Stimulated activated CD4-positive, alpha-beta T cell treated with anti-CD3 and anti-CD28 coated beads, Interleukin-1b, Interleukin-23, amount 100 ng/mL, for 1 hour (primary cell): ENCODE measurements at places on chromosomes 4 and X.

GRCh38 chrX:52811065-52811625, at the start of gene XAGE5:
TSS of gene XAGE5 (plus strand) at chrX:52811287. CDS start at chrX:52812567, 1,280 bp downstream.
- no peak for DNase-seq

DNA sequence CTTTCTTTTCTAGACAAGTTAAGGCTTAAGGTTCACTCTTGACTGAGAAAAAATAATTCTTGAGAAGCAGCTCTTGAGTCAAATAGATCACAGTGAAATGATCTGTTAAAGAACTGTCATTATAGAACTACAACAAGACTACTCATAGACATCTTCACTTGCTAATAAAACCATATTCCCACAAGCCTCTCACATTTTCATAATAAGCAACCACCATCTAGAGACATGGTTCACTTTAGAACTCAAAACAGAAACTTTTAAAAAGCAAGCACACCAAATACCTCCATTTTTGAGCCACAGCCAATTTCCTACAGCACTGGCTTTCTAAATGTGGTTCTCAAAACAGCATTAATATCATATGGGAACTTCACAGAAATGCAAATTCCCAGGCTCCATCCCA, 309.5 kb downstream of the TMA16 start:
- DNase-seq, result no peak

DNA sequence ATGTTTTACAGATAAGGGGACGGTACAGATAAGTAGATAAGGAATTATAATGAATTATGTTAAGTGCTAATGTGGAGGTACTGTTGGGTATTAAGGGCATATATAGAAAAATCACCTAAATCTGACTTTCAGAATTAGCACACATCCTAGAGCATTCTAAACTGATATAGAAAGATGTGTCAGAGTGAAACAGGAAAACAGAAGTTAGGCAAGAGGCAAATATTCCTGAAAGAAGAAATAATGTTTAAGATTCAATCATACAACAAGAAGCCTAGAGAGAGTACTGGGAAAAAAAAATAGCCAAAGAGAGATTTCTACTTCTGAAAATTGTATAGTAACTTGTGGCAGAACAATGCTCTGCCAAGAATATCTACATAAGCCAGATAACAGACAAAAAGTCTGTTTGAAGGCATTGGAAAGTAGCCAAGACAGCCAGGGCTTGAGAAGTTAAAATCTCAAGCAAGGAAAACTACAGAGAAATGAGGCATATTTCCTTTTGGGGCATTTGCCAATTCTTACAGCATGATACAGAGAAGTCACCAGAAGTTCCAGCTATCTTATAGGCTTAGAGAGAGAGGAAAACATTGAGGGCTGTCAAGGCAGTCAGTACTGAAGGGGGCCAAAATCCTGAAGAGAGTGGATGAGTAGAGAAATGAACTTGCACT, 646.0 kb downstream of the RPA4 start:
- DNase-seq, result no peak

DNA sequence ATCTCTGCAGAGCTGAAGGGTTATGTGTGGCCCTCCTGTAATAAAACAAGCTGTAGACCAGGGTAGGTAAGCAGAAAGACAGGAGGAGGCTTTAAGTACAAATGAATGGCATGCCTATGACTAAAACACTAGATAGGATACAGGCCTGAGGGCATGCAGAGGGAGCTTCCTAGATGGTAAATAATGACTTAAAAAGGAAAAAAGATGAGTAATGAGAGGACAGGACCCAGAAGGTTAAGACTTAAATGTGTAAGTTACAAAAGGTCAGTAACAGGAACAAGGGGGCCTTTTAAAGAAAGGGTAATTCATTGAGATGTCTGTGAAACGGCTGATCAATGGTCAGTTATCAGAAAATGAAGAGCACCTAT, 194.8 kb downstream of the SOWAHB start:
- no peak for DNase-seq

DNA sequence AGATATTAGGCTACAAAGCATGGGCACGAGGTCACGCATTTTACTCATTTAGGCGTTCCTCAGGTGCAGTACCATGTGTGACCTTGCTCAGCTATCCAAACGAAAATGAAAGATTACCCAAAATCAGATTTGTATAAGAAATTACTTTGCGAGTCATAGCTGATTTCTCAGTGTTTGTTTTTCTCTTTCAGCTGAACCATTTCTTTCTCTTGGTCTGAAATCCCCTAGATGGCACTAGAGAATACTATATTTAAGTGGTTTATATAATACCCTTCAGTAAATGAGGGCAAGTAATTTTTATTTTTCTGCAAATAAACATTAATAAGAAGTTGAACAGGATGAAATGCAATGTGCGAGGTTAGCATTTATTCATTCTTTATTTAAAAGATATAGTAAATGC, 496.6 kb downstream of the STIM2 start:
- DNase-seq, result no peak

GRCh38 chr4:173763389-173763788, 233.4 kb upstream of the HAND2 start:
- DNase-seq, result no peak

GRCh38 chr4:4423706-4424498, 37.0 kb downstream of the NSG1 start:
- DNase-seq, result no peak
